Nasal cavity respiratory epithelium epithelial cell of viscerocranial mucosa (primary cell): ENCODE measurements at places on chromosomes 7 and 10. TPM values are rescaled to one million over a fixed set of nuclear protein-coding genes. Genes with fewer than 3 reads are reported as not detected.

The TFR2 gene
- total RNA-seq, result under 0.01 and 0.14 TPM in 2 replicates

The ZNF365 gene
- 2.9 and 5.5 TPM in 2 replicates for total RNA-seq

The MYOF gene
- 173 and 292 TPM in 2 replicates for total RNA-seq

The SPDYE6 gene
- total RNA-seq, result not detected in 2 replicates

The ERVW-1 gene
- total RNA-seq, result not detected in 2 replicates

The PLEKHS1 gene
- total RNA-seq, result 0.28 TPM in 1 of 2 replicates, not detected in the other

The MUC3A gene
- not detected in 2 replicates for total RNA-seq

The HHEX gene
- total RNA-seq, result under 0.01 and 0.28 TPM in 2 replicates
